ENCODE measurements at places on chromosomes 13 and 19.

GRCh38 chr19:6394831-6395230, 1.9 kb upstream of the GTF2F1 start:
- no peak for DNase-seq

DNA sequence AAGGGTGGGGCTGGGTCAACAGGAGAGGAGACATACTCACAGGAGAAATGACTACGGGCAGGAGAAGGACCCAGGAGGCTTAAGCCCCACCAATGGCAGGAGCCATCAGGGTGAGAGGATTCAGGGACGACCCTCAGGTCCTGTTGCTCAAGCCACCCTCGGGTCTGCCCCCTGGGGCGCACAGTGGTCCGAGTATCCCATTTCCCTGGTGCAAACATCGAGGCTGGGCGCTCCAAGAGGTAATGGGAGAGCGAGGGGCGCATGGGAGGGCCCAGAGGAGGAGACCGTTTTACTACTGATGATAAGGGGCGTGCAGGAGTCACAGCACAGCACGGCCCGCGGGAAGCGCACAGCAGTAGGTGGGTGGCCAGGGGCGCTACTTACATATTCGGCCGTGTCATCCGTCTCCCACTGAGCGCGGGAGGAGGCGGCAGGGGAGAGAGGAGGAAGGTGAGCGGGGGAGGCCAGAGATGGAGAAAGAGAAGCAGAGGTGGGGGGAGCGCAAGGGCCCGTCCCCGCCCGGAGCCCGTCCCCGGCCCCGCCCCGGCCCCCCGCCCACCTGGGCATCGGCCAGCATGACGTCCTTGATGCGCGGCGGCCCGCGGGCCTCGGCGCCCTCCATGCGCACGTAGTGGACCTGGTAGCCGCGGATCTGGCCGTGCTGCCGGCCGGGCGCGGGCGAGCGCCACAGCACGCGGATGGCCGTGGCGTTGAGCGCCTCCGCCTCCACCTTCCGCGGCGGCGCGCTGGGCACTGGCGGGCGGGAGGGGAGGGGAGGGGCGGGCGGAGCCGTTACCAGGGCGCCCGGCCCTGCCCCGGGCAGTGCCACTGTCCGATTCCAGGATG, 111.5 kb downstream of the PTPRS start:
- DNase-seq = no peak

DNA sequence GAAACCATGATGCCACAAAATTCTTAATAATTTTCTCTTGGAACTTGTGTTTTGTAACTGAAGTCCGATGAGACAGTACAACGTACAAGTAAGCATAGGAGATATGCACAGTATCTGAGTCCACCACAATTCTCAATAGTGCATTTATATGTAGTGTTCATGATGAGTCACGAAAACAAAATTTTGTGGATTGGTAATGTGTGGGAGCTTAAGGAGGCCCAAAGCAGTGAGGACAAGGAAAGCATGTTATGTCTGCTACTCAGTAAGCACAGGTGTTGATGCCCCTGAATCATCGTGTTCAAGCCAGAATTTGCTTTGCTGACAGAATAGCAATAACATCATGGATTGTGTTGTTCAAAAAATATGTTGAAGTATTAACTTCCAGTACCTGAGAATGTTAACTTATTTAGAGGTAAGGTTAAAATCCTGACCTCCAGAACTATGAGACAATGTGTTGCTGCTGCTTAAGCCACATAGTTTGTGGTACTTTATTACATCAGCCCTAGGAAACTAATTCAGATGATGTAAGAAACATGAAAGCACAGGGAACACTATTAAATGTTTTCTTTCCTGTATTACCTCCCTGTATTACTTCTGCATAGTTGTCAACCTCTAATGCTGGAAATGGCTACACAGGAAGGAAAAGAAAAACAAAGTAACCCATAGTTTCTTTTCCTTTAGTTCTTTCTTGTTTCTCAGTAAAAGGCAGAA, 201.3 kb downstream of the SLITRK6 start:
- DNase-seq = no peak

- no peak for DNase-seq
Observed at GRCh38 chr13:94708031-94708859, 4.1 kb downstream of the SOX21 start.

GRCh38 chr13:51967482-51968446, 43.5 kb downstream of the ATP7B start:
- DNase-seq = no peak

DNA sequence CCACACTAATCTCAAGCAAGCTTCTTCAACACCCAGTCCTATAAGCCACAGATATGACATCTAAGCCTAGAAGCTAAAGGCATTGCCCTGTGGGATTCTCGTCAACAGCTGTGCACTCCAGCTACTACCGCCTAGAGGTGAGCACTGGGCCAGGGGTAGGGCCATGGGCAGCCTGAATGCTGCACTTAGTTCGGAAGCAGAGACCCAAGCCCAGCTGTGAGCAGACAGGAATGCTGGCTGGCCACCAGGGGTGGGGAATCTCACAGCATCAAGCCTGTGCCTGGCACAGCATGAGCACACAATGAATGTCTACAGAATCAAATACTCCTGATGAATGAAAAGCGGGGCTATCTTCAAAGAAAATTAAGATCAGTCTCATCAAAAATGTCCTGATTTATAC, 167.5 kb upstream of the UBL3 start:
- DNase-seq = no peak

DNA sequence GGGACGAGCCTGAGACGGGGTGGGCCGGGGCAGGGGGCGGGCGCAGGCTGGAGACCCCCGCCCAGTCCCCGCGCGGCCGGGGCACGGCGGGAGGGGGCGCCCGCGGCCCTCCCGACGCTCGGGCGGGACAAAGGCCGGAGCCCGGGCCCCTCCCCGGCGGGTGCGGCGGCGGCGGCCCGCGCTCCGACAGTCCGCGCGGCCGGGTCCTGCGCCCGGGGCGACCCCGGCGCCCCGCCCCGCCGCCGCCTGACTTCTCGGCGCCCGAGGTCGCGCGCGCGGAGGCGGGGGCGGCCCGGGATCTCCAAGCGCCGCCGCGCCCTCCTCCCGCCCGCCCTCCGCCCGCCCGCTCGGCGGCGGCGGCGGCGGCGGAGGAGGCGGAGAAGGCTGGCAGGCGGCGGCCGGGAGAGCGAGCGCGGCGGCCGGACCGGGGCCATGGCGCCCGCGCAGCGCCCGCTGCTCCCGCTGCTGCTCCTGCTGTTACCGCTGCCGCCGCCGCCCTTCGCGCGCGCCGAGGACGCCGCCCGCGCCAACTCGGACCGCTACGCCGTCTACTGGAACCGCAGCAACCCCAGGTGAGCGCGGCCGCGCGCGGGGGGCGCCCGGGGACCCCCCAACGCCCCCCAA, at the start of gene EFNA2:
Gene EFNA2, plus strand, starts transcription at position 137 of the 624 bp plus-strand sequence. Its CDS starts 296 bp downstream, at position 433.
- DNase-seq = no peak

DNA sequence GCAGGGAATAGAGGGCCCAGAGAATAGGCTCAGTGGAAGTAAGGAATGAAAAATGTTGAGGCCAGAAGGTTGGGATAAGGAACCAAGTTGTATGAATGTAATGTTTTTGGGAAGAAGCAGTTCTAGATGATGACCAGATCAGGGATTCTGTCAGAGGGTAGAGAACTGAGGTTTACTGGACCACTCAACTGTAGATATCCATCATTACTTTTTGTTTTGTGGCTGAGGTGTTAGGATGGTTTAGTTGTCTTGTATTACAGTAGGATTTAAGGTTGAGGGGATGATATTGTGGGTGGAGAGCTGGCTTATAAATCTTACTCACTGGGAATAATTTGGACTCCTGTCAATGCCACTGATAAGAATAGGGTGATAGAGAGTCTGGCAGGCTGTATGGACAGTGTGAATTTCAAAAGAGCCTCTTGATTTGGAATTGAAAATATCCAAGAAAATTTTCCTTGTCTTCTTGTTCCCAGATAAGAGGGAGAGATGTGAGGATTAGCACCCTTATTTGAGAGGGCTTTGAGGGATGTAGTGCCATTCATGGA, 22.6 kb downstream of the NDFIP2 start:
- DNase-seq = no peak

DNA sequence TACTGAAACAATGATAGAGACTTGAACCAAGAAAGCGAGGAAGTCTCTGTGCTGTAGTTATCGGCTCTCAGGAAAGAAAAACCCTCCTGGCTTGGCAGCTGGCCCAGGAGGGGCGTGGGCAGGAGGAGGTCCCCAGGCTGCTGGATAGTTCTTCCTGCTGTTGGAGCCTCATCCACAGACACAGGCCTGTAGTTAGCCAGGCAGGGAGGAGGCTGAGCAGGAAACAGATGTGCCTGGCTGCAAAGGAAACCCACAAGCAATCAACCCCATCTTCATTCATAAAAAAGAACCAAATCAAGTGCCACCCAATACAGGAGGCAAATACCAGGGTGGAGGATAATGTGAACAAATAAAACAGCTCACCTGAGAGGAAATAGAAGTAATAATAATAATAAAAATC, 86.2 kb downstream of the IRS2 start:
- DNase-seq = no peak

DNA sequence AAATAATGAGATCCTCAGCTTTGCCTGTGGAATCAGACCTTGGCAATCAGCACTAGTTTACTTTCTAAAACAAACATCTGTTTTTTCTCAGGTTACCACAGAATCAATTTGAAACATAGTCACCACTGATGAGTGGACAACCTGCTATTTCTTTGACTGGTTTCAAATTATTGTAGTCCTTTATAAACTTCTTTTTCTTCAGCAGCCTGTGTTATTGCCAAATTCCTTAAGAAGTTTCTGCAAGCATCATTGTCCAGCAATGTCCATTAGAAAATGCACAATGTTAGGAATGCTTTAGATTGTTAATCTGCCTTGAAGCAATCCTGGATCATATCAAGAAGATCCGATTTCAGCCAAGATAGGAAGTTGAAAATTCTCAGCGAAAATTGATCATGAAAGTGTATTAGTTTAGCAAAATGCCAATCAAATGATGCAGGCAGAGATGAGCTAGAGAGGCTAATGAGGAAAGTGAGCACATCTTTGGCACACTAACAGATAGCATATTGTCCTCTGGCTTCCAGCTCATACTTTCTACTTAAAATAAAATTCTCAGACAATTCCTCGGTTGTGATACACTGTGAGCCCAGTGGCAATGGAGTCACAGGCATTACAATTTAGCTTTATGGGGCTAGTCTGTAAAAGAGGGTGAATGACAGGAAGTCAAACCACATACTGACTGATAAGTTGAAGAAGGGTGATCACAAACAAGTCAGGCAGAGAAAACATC, 270.6 kb downstream of the SLITRK6 start:
- DNase-seq = no peak

- no peak for DNase-seq
Observed at GRCh38 chr13:108830916-108831315, 201.5 kb downstream of the MYO16 start.

DNA sequence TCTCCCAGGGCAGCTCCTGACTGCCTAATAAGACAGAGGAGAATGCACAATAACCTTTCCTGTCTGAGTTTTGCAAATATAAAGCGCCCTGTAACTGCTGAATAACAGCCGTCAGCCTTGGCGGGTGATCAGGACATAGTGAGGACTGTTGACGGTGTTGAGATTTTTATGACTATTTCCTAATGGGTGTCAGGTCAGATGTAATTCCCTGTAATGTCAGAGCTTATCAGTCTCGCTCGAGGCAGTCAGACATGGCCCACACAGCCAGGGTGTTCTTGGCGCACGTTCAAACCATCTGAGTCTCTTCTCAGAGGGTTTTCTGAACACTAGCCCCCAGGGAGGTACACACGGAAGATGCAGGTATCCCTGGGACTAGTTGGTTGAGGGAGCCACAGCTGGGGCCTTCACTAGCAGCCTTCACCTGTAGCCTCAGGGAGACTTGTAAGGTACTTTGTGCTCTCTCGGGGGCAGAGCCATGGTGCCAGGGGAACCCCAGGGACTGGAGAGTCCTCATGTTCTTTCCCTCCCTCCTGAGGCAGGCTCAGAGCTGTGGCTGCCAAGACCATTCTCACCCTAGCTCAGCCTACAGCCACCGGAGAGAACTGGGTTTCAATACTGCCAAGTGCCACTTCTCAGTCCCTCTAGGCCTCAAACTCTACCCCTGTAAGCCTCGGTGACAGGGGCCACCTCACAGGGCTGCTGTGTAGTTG, 213.1 kb downstream of the UQCRFS1 start:
- DNase-seq = no peak

GRCh38 chr19:7287722-7288121, 6.5 kb downstream of the INSR start:
- no peak for DNase-seq

GRCh38 chr19:45177817-45178261, at the start of gene TRAPPC6A:
Gene TRAPPC6A (minus strand): TSS chr19:45178237. CDS start chr19:45178218, 19 bp downstream.
- no peak for DNase-seq

DNA sequence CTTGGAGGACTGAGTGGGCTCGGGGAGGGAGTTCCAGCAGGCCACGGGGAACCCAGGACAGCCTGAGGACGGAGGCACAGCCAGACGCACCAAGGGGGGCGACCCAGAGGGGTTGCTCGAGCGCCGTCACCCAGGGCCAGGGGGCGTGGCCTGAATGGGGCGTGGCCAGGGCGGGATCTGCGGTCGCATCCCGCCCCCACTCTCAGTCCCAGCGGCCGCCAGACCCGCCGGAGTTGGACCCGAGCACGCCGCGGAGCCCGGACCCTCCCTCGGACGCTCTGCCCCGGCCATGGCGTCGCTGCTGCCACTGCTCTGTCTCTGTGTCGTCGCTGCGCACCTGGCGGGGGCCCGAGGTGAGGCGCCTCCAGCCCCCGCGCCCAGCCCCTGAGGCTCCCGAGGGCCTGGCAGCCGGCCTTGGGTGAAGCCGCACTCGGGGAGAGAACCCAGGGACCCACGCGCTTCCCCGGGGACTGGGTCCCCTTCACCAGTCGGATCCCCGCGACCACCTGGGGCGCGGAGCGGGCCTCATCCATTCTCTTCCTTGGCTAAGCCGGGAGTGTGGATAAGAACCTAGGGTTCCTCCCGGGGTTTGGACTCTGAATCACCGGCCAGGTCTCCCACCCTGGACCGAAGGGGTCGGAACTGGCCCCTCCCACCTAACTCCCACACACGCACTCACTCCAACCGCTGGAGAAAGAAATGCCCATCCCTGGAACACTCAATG, at the start of gene CILP2:
Gene CILP2, plus strand, starts transcription at position 205 of the 724 bp plus-strand sequence. Its CDS starts 85 bp downstream, at position 290.
- peak; percentile 42 for DNase-seq

GRCh38 chr13:27355894-27356293, 68.5 kb upstream of the GTF3A start:
- no peak for DNase-seq

DNA sequence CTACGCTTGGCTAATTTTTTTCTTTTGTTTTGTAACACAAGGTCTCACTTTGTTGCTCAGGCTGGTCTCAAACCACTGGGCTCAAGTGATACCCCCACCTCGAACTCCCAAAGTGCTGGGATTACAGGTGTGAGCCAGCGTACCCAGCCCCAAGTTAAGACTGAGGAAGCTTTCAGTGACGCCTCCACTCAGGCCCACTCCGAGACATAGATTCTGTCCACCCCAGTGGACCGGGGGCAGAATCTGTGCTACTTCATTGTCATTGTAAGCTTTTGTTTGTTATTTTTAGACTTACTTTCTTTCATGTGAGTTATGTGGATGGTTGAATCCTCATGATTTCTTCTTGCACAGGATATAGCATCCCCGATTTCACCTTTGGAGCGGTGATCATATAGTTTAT, 156.9 kb upstream of the TSHZ3 start:
- DNase-seq = no peak

- no peak for DNase-seq
Observed at GRCh38 chr19:20313894-20314293, 146.9 kb downstream of the ZNF486 start.
